ENCODE measurements at places on chromosomes 3 and 15.
A peak's percentile ranks its signal among the peaks of the same experiment; 100 is the strongest.

DNA sequence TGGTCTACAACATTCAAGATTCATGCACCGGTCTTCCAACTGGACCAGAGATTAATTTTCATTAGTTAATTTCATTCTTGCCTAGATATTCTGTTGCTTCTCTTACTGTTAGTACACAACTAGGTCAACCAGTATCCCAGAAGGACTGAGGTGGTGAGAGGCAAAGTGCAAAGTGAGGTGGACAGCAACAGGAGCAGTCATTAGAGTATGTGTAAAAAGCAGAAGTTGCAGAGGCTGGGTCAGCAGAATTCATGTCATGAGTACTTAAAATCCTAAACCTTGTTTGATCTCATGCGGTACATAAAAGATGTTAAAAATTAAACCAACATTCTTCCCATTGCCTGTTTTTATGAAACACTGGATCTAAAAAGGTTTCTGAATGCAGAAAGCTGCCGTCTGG is 46.7 kb downstream of the PARP14 start:
- no peak for DNase-seq
- H3K4me1 ChIP-seq, result no peaks in the 10 kb centered on the region
- no peak overlapping the region for H3K27ac ChIP-seq
- peaks cover 11% of the 10 kb centered on the region for H3K36me3 ChIP-seq

GRCh38 chr3:46984591-46985459 is 5.4 kb downstream of the NBEAL2 start:
- no peak for DNase-seq
- H3K27me3 ChIP-seq, result no peaks in the 10 kb centered on the region
- H3K4me3 ChIP-seq, result no peak overlapping the region
- H3K27ac ChIP-seq, result no peak overlapping the region
- H3K36me3 ChIP-seq, result no peaks in the 10 kb centered on the region

GRCh38 chr3:43691120-43691995 is 620 bp downstream of the ABHD5 start:
- peak; percentile 20 for DNase-seq
- no peaks in the 10 kb centered on the region for H3K27me3 ChIP-seq
- peaks cover 9% of the 10 kb centered on the region for H3K4me1 ChIP-seq
- no peaks in the 10 kb centered on the region for H3K36me3 ChIP-seq
- peak overlapping the region; percentile 76 for H3K27ac ChIP-seq

DNA sequence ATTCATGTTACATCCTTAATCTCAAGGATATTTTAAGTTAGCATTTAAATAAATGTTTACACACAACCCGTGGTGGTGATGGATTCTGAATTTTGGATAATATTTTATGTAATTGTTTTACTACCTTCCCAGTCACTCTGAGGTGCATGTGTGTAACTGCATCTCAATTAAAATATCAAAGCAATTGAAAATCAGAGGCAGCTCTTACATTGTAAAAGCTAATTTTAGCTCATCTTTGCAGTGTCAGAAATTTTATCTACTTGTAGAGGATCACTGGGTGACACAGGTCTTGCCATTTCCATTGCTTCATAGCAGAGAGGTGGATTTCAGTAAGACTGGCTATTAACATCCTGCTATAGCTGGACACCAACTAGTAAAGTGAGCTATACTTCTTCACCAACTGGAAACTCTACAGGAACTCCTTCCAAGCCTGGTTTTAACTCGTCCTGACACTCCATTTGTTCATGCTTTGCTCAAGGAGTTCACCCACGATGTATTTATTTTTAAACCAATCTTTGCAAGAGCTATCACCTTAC is 19.6 kb upstream of the MITF start:
- H3K4me3 ChIP-seq, result no peak overlapping the region
- no peaks in the 10 kb centered on the region for H3K36me3 ChIP-seq
- no peaks in the 10 kb centered on the region for H3K27me3 ChIP-seq
- DNase-seq, result no peak
- no peak overlapping the region for H3K27ac ChIP-seq

- peaks cover 20% of the 10 kb centered on the region for H3K27me3 ChIP-seq
- H3K27ac ChIP-seq, result no peak overlapping the region
- no peak overlapping the region for H3K4me3 ChIP-seq
- H3K36me3 ChIP-seq, result no peaks in the 10 kb centered on the region
- no peak for DNase-seq
Observed at GRCh38 chr3:142962520-142963233, 797 bp downstream of the PAQR9 start.

- H3K27ac ChIP-seq, result no peak overlapping the region
- no peaks in the 10 kb centered on the region for H3K4me1 ChIP-seq
- H3K27me3 ChIP-seq, result no peaks in the 10 kb centered on the region
- DNase-seq, result no peak
Observed at GRCh38 chr3:62169906-62170660, 203.3 kb downstream of the FEZF2 start.

GRCh38 chr15:94404733-94405283 is 173.4 kb downstream of the MCTP2 start:
- no peaks in the 10 kb centered on the region for H3K36me3 ChIP-seq
- no peak overlapping the region for H3K4me3 ChIP-seq
- no peaks in the 10 kb centered on the region for H3K4me1 ChIP-seq
- no peak overlapping the region for H3K27ac ChIP-seq

DNA sequence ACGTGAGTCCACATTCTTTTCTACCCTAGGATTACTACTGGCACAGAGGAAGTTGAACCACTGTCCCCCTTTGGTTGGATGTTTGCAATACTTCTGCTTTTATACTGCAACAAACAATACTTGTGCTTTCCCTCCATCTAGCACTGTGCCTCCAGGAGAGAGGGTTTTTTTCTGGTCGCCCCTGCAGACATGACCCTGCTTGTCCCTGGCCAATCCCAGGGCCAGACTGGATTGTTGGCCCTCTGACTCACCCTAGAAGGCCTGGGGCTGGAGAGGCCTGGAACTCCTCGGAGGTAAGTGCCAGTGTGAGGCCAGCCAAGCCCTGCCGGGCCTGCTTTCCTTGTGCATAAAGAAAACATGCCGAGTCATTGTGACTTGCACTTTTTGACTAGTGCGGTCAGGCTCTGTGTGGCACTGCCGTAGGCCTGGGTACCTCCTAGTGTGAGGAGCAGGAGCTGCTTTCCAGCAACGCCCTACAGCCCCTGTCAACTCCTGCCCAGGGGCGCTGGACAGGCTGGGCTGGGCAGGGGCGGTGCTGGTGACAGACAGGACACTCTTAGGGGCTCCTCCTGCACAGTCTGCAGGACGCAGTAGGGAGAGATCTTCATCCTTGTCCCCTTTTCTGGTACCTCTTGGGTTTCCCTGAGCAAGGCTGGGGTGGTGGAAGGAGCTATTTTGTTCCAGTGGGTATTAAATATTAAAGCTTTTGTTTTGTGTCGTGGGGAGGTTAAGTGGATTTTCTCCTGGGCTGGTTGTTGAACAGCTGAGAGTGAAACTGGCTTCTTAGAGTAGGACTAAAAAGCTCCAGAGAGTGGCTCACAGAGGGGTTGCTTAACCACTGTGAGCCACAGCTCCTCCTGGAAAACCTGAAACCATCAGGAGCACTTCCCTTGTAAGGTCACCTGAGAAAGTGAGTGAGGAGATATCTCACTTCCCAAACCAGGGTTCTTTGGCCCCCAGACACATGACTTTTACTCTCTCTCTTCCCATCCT is 14.4 kb upstream of the TKT start:
- no peak overlapping the region for H3K27ac ChIP-seq
- H3K36me3 ChIP-seq, result no peaks in the 10 kb centered on the region
- H3K27me3 ChIP-seq, result no peaks in the 10 kb centered on the region
- no peak for DNase-seq

GRCh38 chr3:32700244-32700643 is 15.3 kb downstream of the CNOT10 start:
- no peaks in the 10 kb centered on the region for H3K4me1 ChIP-seq
- no peak overlapping the region for H3K4me3 ChIP-seq
- no peak for DNase-seq
- peaks cover 3% of the 10 kb centered on the region for H3K36me3 ChIP-seq

DNA sequence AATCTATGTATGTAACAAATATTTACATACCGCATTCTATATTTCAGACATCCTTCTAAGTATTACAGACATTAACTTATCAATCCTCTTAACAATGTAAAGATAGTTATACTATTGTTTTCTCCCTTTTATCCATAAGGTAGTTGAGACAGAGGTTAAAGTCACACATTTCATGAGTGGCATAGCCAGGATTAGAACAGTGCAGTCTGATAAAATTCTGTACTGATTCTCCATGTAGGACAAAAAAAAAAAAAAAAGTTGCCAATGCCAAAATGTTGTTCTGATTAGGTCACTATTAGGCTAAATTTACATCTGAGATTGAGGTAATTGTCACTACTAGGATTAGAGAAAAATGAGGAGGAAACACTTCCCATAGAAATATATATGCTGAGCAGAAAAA is 629.2 kb downstream of the OTOL1 start:
- no peak overlapping the region for H3K27ac ChIP-seq
- H3K27me3 ChIP-seq, result no peaks in the 10 kb centered on the region
- no peak for DNase-seq
- no peaks in the 10 kb centered on the region for H3K36me3 ChIP-seq
- no peak overlapping the region for H3K4me3 ChIP-seq

- no peak overlapping the region for H3K4me3 ChIP-seq
- H3K27ac ChIP-seq, result no peak overlapping the region
- DNase-seq, result no peak
Observed at GRCh38 chr3:150421256-150421655, 13.2 kb downstream of the TSC22D2 start.

DNA sequence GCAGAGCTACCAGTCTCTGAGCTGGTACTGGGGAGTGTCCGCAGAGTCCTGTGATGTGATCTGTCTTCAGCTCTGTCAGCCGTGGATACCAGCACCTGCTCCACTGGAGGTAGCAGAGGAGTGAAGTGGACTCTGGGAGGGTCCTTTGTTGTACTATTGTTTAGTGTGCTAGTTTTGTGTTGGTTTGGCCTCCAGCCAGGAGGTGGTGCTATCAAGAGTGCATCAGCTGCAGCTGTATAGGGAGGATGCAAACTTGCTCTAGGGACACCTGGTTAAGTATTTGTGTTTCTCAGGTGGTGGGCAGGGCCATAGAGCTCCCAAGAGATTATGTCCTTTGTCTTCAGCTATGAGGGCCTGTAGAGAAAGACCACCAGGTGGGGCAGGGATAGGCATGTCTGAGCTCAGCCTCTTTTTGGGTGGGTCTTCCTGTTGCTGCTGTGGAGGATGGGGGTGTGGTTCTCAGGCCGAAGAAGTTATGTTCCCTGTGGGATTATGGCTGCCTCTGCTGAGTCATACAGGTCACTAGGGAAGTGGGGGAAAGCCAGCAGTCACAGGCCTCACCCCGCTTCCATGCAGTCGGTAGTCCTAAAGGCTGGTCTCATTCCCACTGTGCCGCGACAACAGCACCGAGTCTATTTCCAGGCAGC is 443.2 kb upstream of the TBL1XR1 start:
- no peak overlapping the region for H3K4me3 ChIP-seq
- DNase-seq, result no peak
- peaks cover 14% of the 10 kb centered on the region for H3K4me1 ChIP-seq
- no peaks in the 10 kb centered on the region for H3K36me3 ChIP-seq

- no peaks in the 10 kb centered on the region for H3K27me3 ChIP-seq
- H3K27ac ChIP-seq, result no peak overlapping the region
- no peaks in the 10 kb centered on the region for H3K4me1 ChIP-seq
Observed at GRCh38 chr3:136955813-136956212, 2.0 kb upstream of the IL20RB start.

- H3K27ac ChIP-seq, result no peak overlapping the region
- H3K4me1 ChIP-seq, result no peaks in the 10 kb centered on the region
- peak overlapping the region; percentile 13 for H3K4me3 ChIP-seq
- DNase-seq, result no peak
Observed at GRCh38 chr3:189630767-189631372, 319 bp upstream of the TP63 start.

GRCh38 chr3:31226346-31226745 is 306.4 kb upstream of the STT3B start:
- no peak for DNase-seq
- peaks cover 80% of the 10 kb centered on the region for H3K4me1 ChIP-seq
- H3K36me3 ChIP-seq, result no peaks in the 10 kb centered on the region
- H3K4me3 ChIP-seq, result no peak overlapping the region
- no peaks in the 10 kb centered on the region for H3K27me3 ChIP-seq

GRCh38 chr3:108450444-108450843 is 60.0 kb downstream of the MYH15 start:
- H3K27ac ChIP-seq, result no peak overlapping the region
- H3K36me3 ChIP-seq, result no peaks in the 10 kb centered on the region
- H3K27me3 ChIP-seq, result no peaks in the 10 kb centered on the region
- no peaks in the 10 kb centered on the region for H3K4me1 ChIP-seq
- no peak overlapping the region for H3K4me3 ChIP-seq

DNA sequence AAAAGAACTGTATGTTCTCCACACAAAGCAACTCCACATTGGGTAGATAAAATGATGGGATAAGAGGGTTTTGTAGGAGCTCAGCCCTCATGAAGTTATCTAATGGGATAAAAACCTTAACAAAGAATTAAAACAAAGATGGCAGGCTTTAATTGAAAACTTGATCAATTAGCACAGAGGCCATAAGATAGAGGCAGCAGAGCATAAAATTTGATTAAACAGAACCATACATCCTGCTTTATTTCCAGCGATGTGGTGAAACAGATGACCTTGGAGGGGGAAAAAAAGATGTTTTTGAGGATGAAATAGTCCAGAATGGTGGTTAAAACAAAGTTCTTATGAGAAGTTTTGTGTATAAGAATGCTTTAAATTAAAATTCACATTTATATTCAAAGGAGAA is 130.9 kb upstream of the ALCAM start:
- no peak overlapping the region for H3K27ac ChIP-seq
- no peaks in the 10 kb centered on the region for H3K36me3 ChIP-seq
- no peak for DNase-seq
- no peaks in the 10 kb centered on the region for H3K27me3 ChIP-seq

DNA sequence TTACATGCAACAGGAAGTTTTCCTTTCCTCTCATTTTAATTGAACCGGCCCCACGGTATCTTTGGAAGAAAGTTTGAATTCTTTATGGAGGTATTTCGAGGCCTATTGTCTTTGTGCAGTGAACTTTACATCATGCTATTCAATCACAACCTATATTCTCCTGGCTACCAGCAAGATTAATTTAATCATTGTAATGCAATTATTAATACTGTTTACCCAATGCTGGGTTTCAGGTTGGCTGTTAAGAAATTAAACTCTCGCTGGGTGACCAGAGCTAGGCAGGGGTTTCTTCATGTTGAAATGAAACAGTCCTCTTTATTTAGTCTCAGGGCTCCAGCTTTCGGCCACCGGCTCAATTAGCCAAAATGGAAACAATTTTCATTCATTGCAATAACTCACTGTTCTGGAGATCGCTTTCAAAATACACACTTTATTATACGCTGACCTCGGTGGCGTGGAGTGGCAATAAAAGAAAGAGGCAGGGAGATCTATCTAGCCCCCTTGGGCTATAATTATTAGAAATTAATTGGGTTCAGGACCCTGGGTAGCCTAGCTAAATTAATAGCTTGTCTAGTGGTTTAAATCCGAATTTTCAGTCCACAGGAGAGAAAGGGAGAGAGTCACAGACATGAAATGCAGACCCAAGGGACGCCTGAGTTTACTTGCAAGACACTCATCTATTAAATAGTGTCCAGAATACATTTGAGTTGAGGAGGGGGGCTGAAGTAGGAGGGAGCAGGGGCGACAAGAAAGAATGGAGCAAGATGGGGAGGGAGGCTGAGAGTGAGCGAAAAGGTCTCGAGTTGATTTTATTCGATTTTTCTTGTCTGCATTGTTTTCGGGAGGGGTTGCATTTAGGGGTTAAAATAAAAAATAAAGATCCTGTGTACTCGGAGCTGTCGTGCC is 3.9 kb upstream of the MECOM start:
- no peaks in the 10 kb centered on the region for H3K36me3 ChIP-seq
- no peak for DNase-seq
- peaks cover 57% of the 10 kb centered on the region for H3K27me3 ChIP-seq
- no peak overlapping the region for H3K27ac ChIP-seq

- H3K27ac ChIP-seq, result no peak overlapping the region
- H3K27me3 ChIP-seq, result no peaks in the 10 kb centered on the region
- peaks cover under 1% of the 10 kb centered on the region for H3K4me1 ChIP-seq
- DNase-seq, result no peak
Observed at GRCh38 chr3:194637541-194638400, 4.6 kb upstream of the TMEM44 start.
